ENCODE measurements at places on chromosomes 12 and 14. TPM values are rescaled to one million over a fixed set of nuclear protein-coding genes. Genes with fewer than 3 reads are reported as not detected.

- H3K4me1 ChIP-seq: peaks cover 10% of the 10 kb centered on the region
- no peak overlapping the region for H3K4me3 ChIP-seq
- no peak overlapping the region for H3K27ac ChIP-seq
- no peak for DNase-seq
- H3K27me3 ChIP-seq: no peaks in the 10 kb centered on the region
- H3K36me3 ChIP-seq: no peaks in the 10 kb centered on the region
Observed at GRCh38 chr14:94337274-94337673, 14.1 kb upstream of the SERPINA6 start.

DNA sequence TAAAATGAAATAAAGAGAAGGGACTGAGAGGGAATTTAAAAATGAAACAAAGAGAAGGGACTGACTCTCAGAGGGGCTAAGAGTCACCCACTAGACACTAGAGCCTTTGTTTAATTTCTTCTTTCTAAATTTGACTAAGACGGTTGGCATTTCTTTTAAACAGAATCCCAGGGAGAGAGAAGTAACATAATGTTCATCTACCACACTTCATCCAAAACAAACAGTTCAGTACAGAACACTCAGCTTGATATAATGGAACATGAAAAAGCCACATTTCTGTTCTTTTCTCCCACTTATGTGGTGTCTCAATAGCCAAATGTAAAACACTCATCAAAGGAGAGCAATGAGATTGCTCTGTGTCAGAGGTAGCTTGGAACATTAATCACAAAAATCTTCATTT is 10.1 kb upstream of the NT5DC3 start:
- H3K4me1 ChIP-seq: peaks cover 44% of the 10 kb centered on the region
- H3K36me3 ChIP-seq: no peaks in the 10 kb centered on the region
- no peak overlapping the region for H3K4me3 ChIP-seq
- peak overlapping the region; percentile 57 for H3K27ac ChIP-seq
- no peak for DNase-seq

- H3K4me3 ChIP-seq: no peak overlapping the region
- H3K4me1 ChIP-seq: no peaks in the 10 kb centered on the region
- no peak for DNase-seq
- H3K36me3 ChIP-seq: no peaks in the 10 kb centered on the region
Observed at GRCh38 chr12:59649203-59649602, 53.4 kb downstream of the SLC16A7 start.

DNA sequence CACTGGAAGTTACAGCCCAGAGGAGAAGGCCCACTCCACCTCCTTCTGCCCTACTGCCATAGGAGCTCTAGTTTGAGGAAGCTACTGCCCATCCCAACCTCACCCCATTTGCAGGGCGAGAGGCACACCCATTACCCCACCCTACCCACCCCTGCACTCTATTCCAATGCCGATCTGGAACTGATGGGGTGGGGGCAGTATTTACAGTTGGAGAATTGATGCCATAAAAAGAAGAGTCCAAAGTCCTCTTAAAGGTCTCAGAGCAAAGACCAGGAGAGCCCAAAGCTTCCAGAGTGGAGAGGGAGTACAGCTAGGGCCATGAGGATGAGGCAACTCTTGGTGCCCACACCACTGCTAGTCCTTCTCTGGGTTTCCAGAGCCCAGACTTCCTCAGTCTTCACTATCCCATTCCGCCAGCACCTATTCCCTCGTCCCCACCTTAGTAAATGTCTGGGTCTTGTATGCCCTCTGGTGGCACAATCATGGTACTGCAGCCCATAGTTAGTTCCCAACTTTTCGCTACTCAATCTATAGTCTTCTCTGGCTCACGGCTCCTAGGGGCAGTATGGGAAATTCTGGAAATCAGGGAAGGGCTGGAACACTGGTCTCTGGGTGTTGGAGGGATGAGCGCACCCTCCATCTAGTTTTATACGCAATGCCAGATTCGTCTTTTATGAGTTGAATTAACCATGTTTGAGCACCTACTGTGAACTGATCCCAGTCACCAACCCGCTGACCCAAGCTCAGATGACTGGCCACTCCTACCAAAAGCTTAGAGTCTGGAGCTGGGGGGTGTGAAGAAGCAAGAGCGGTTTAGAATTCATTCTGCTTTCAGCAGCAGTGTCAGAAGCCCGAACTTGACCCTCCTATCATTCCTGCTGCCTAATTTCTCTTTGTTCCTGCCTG is 6.9 kb upstream of the ADCY6 start:
- H3K4me1 ChIP-seq: no peaks in the 10 kb centered on the region
- no peak overlapping the region for H3K27ac ChIP-seq
- peak; percentile 73 for DNase-seq
- no peaks in the 10 kb centered on the region for H3K27me3 ChIP-seq

- H3K4me3 ChIP-seq: no peak overlapping the region
- no peak for DNase-seq
- H3K36me3 ChIP-seq: no peaks in the 10 kb centered on the region
Observed at GRCh38 chr14:69208666-69209065, 17.4 kb downstream of the EXD2 start.

DNA sequence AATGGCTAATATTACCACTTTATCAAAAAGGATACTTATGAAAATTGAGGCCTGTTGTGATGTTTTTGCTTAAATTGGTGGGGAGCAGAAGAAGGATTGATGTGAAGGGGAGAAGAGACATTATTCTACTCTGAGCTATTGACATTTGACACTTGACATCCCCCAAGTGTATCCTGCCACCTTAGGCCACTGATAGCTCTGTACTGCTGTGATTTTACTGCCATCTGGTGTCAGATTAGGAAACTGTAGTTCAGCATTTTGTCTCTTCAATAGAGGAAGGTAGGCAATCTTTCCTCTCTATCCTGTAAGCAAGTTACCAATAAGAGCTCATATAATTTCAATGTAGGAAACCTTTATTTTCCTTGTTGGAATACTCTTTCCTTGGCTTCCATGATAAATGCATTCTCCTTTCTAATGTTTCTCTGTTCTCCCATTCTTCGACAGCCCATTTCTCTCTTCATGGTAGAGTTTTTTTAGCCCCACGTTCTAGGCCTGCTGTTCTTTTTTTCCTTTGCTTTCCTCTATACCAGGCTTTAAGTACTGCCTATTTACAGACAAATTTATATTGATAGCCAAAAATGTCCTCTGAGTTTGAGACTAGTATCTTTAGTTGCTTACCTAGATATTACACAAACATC is 46.3 kb downstream of the PPHLN1 start:
- no peak overlapping the region for H3K27ac ChIP-seq
- H3K4me3 ChIP-seq: no peak overlapping the region
- no peaks in the 10 kb centered on the region for H3K27me3 ChIP-seq

DNA sequence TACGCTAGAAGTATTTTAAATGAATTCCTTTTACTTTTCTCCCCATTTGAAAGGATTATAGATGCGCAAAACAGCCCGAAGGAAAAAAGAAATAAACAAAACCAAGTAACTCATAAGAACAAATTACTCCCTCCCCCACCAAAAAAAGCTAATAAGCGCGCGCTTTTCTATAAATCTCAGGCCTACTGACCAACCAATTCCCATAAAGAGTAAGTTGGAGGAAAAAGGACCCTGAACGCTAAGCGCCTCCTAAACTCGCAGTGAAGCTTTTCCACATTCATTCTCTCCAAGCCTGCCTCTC is 588 bp downstream of the MBIP start:
- peaks cover 3% of the 10 kb centered on the region for H3K27me3 ChIP-seq
- no peak for DNase-seq
- peak overlapping the region; percentile 66 for H3K4me3 ChIP-seq
- no peaks in the 10 kb centered on the region for H3K4me1 ChIP-seq
- H3K27ac ChIP-seq: peak overlapping the region; percentile 72

DNA sequence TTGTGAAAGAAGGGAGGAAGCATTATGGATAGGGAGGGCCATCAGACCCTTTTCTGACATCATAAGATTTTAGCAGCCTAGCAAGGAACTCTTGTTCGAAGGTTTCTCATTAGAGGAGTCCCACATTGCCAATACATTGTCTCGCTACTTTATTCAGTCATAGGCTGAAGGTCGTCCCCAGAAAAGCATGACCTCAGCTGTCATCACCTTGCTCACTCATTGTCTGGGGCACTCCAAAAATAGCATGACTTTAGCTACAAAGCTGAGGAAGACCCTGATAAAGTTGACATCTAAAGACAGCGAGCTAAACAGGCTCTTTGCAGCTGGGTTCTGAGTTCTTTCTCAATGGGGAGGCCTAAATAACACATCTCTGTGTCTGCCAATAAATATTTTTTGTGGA is 112.4 kb upstream of the PTPRR start:
- H3K4me1 ChIP-seq: no peaks in the 10 kb centered on the region
- H3K36me3 ChIP-seq: no peaks in the 10 kb centered on the region
- H3K4me3 ChIP-seq: no peak overlapping the region
- DNase-seq: no peak

- no peaks in the 10 kb centered on the region for H3K36me3 ChIP-seq
- DNase-seq: no peak
- no peak overlapping the region for H3K27ac ChIP-seq
- no peaks in the 10 kb centered on the region for H3K4me1 ChIP-seq
- H3K4me3 ChIP-seq: no peak overlapping the region
Observed at GRCh38 chr12:55467836-55468235, 2.1 kb downstream of the OR6C70 start.

DNA sequence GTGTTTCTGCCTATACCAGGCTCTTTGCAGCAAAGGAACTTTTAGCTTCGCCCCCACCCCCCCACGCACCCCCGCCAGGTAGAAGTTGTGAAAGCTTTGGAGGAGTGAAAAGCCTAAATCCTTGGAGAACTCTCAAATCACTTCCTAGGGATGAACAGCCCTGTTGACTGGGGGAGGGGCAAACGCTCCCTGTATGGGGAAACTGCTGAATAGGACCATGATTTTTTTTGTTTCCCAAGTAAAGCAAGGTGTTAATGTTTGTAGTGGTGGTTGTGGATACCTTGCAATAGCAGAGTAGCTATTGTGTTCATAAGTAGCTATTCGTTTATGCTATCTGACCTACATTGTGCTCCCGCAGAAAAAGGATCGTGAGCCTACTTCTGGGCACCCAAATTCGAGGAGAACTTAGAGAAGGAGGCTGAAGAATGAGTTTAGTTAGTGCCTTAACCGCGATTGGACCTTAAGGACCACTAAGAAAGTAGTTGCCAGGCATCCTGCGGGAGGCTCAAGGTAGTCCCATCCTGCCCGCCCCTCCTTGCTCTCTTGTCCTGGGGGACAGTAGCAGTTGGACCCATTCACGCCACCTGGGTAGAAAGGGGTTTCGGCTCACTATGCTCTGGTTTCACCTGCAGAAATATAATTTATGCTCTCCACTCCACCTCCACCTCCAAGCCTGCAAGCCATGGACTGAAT is 901 bp upstream of the NFKBIA start:
- peak overlapping the region; percentile 93 for H3K27ac ChIP-seq
- peaks cover 33% of the 10 kb centered on the region for H3K4me1 ChIP-seq
- no peak for DNase-seq
- H3K36me3 ChIP-seq: peaks cover 39% of the 10 kb centered on the region
- no peaks in the 10 kb centered on the region for H3K27me3 ChIP-seq
- H3K4me3 ChIP-seq: peak overlapping the region; percentile 93

DNA sequence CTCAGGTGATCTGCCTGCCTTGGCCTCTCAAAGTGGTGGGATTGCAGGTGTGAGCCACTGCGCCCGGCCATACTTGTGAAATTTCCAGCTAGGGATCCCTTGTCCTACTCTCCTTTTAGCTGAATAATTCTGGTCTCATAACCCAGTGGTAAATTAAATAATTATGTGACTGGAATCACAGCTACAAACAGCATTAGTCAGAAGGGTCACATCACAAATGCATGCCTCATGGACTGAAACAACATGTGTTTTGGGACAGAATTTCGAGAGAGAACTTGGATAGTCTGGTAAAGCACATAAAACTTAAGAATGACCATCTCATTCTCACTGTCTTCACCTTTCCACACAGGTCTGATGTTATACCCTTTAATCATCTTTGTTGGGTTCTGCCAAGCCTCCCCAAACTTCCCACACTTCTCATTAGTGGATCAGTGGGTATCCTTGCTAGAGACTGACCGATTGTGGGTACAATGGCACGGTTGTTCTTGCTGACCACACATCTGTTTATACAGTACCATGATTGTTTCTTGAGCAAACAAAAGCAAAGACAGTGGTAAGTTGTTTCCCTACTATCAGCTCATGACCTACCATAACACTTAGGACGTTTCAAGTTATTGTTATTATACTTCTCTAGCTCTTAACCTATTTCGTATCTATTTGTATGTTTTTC is 5.1 kb downstream of the GPRC5D start:
- H3K4me1 ChIP-seq: no peaks in the 10 kb centered on the region
- DNase-seq: no peak
- H3K36me3 ChIP-seq: no peaks in the 10 kb centered on the region
- peaks cover 8% of the 10 kb centered on the region for H3K27me3 ChIP-seq

GRCh38 chr14:31692376-31692781 is 131.2 kb downstream of the NUBPL start:
- no peaks in the 10 kb centered on the region for H3K36me3 ChIP-seq
- no peak overlapping the region for H3K27ac ChIP-seq
- H3K4me1 ChIP-seq: no peaks in the 10 kb centered on the region
- H3K4me3 ChIP-seq: no peak overlapping the region
- no peaks in the 10 kb centered on the region for H3K27me3 ChIP-seq
- no peak for DNase-seq

GRCh38 chr12:30989754-30990153 is 63.2 kb downstream of the TSPAN11 start:
- no peaks in the 10 kb centered on the region for H3K27me3 ChIP-seq
- H3K36me3 ChIP-seq: no peaks in the 10 kb centered on the region
- no peaks in the 10 kb centered on the region for H3K4me1 ChIP-seq

DNA sequence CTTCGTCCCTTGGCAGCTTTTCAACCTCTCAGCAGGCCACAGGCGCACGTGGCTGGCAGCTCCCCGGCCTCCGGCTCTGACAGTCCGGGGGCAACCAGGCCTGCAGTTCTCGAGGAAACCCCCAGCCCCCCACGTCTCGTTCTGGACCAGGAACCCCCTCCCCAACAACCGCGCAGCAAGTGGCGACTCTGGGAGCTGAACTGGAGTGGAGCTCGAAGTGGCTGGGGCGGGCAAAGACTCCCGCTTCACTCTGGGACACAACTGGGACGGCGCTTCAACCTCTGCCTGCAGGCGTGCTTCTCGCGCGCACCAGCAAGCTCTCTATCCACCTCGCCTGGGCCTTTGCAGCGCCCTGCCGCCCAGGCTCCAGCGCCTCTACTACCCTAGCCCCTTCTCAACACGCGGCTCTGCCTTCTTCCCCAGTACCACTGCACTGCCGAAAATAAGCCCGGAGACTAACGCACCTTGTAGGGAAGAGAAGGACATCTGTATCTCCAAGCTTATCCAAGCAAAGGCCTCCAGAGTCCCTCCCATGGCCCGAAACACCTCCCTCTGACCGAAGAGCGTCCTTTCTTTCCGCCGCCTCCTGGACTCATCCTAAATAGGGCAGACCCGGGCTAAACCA is 2.4 kb upstream of the NKX2-1 start:
- peaks cover 47% of the 10 kb centered on the region for H3K27me3 ChIP-seq
- H3K4me3 ChIP-seq: no peak overlapping the region
- no peaks in the 10 kb centered on the region for H3K36me3 ChIP-seq
- H3K4me1 ChIP-seq: peaks cover 17% of the 10 kb centered on the region
- H3K27ac ChIP-seq: no peak overlapping the region

The SLCO1B1 gene
- not detected for total RNA-seq

The MGP gene
- not detected for total RNA-seq
